NCI-H2081 treated with DMSO at 0.1 percent for 48 hours (cell line): ENCODE measurements at places on chromosomes 5 and 9.

DNA sequence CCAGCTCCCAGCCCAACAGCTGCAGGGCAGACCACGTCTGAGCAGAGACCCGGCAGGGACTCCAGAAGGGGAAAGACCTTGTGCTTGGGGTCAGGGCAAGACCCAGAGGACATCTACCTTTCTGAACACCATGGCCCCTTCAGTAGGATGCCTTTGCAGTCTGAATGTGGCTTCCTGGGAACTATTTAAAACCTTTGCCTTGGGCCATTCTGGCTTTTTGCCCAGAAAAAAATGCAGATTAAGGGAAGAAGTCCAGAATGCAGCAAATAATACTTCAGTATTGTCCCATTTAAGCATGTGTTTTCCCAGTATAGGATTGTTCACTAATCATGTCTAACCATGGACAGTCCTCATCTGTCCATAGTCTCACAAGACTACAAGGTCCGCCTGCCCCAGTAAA lies 67.5 kb upstream of the ERCC6L2 start:
- no peak for DNase-seq

DNA sequence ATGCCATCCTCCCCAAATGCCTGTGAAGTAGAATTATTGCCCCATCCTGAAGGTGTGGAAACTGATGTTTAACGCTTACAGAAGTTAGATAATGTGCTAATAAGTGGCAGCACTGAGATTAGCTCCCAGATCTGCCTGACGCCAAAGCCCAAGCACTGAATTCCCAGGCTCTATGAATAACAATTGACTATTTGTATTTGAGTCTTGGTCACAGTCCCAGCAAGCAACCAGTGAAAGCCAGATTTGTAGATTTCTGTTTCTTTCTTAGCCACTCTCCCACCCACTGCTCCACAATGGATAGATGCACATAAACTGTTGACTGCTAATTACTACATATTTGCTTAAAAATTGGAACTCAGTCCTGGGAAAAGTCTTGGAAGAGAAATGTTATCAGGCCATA lies 34.4 kb downstream of the FAM240B start:
- DNase-seq, result no peak

- DNase-seq, result no peak
Observed at GRCh38 chr5:136308212-136308795, 57.0 kb downstream of the TRPC7 start.

DNA sequence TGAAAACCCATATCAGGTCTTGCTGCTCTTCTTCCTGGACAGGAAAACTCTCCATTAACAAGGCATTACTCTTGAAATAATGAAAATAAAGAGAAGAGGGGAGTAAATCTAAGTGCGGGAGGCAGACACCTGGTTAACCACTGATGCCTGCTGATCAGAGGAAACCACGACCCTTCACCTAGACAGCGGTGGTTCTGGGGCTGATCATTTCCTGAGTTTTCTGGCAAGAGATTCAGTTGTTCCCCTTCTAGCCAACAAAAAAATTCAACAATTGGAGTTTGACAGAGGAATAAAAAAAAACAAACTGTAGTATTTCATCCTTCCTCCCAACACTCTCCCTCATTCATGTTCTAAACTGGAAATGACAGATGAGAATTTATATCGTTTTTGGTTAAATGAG lies 3.0 kb downstream of the RLN2 start:
- no peak for DNase-seq

- no peak for DNase-seq
Observed at GRCh38 chr9:24832307-24832706, 286.6 kb upstream of the IZUMO3 start.

DNA sequence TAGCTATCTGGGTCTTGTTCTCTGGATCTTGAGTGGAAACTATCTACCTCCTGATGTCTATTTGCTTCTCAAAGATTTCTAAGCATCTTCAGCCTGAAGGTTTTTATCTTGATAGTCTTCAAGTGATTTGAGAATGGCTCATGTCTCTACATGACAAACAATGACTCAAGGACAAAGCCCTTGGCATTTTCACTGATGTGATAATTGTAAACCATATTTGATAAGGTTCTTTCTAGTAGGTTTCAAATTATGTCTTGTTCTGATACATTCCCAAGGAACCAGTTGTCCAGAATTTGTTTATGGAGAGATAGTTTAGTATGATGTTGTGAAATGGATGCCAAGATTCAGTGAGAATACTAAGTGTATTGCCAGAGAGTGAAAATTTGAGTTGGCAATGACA lies 1079.3 kb upstream of the CDH9 start:
- DNase-seq, result no peak

DNA sequence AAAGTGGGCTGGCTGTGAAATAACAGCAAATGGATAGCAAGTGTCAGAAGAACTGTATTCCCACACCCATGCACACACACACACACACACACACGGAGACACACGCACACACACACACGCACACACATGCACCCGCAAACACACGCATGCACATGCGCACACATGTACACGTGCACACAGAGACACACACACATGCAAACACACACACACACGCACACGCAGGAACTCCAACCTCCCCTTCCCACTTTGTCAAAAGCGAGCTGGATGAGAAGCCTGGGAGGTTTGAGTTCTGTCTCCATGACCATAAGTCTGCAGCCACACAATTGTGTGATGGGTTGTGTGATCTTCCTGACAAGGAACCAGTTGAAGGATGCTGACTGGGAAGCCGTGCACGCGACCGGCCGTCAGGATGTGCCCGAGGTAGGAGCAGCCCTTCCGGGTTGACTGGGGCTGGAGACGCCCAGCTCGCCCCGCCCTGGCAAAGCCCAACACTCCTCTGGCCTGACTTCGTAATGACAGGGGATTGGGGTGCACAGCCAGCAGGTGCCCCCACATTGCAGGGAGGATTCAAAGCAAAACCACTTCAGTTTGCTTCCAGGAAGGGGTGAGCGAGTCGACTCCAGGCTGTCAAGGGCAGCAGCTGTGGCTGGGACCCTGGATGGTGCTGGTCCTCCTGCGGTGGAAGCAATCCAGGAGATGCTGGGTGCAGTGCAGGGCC lies 29.3 kb upstream of the NKD2 start:
- no peak for DNase-seq
